CD8-positive, alpha-beta memory T cell (primary cell): ENCODE measurements at places on chromosomes 4 and X. TPM values are rescaled to one million over a fixed set of nuclear protein-coding genes. Genes with fewer than 3 reads are reported as not detected.

- DNase-seq = no peak
Measured at GRCh38 chr4:151004222-151004621, 10.9 kb downstream of the LRBA start.

- no peak for DNase-seq
Measured at GRCh38 chr4:174717828-174718227, 111.2 kb downstream of the GLRA3 start.

Gene PHKA1
- 5.0 TPM for total RNA-seq

DNA sequence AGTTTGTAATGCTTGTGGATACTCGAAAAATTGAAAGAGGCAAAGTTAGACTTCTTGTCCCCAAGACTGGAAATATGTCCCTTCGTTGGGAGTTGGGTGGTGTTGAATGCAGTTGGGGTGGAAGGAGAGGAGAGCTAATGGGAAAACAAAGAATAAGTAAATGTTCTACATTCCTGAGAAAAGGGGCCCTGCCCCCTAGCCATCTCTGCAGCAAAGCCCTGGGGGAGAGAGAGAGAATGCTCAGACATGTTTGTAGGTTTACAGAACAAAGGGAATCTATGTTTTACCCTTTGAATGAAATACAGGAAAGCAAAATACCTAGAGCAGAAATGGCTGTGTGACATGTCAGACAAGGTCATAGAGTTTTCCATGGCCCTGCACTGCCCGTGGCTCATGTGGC, 88.1 kb downstream of the RASL11B start:
- DNase-seq = no peak

- no peak for DNase-seq
Measured at GRCh38 chr4:53706422-53707032, 115.2 kb upstream of the LNX1 start.

Gene ASB9
- total RNA-seq = 0.18 TPM

- no peak for DNase-seq
Measured at GRCh38 chr4:88965053-88965452, 91.9 kb downstream of the FAM13A start.

Gene GPR119
- total RNA-seq = not detected

DNA sequence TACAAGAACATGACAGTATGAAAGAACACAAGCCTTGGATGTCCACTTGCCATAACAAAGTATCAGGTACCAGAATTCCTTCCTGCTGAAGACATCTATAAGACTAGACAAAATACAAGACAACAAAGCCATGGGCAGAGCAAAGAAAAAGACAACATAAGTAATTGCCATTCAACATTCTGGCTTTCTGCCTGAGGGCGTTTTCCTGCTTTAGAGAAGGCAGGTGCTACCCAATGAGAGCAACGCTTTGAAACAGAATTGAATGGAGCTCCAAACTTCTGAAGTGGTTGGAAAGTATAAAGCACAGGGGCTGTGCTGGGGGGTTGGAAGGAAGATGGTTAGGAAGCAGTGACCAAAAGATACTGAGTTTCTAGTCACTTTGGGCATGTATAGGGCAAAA, 30.1 kb downstream of the PDE5A start:
- no peak for DNase-seq

DNA sequence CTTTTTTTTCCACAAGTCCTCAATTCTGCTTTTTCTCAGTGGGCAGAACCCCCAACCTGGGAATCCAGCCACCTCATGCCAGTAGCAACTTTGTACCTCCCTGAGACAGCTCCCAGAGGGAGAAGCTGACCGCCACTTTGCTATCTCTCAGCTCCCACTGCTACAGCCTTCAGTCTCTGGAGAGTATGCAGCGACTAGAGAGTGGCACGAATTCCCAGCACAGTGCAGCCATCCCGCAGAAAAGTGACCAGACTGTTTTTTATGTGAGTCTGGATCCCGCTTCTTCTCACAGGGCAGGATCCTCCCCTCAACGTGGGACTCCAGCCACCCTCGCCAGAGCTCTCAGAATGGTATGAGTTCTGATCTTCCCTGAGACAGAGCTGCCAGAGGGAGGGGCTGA, 1234.6 kb downstream of the FAM133A start:
- no peak for DNase-seq

DNA sequence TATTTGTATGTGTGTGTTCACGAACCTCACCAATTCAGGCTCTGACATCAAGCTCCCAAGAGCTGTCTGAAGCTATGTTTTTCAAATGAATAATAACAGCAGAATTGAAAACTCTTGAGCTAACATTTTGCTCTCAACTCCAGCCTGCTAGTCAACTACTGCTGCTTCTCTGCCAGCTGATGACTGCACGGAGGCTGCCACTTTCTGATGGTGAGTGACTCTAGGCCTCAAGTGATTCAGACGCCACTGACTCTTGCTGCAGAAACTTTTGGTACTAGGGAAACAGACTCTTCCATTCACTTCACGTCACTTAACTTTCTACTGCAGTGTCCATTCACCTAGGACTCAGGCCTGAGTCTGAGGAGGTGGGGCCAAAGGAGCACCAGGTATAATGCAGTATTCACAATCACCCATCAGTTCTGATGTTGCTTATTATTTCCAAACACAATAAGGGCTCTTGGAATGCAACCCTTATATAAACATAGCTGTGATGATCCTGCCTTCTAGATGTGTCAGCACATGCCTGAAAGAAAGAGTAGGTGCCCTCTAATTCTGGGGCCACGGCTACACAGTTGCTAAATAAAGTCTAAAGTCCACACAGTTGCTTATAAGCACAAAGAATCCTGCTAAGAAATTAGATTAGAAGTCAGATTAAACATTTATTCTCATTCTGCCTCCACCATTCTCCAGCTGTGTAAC, 16.0 kb downstream of the PRDM8 start:
- no peak for DNase-seq

GRCh38 chrX:115952417-115953092, 218.0 kb upstream of the AGTR2 start:
- DNase-seq = no peak

Gene GPRIN3
- 15.6 TPM for total RNA-seq

Gene NEIL3
- 10.3 TPM for total RNA-seq

DNA sequence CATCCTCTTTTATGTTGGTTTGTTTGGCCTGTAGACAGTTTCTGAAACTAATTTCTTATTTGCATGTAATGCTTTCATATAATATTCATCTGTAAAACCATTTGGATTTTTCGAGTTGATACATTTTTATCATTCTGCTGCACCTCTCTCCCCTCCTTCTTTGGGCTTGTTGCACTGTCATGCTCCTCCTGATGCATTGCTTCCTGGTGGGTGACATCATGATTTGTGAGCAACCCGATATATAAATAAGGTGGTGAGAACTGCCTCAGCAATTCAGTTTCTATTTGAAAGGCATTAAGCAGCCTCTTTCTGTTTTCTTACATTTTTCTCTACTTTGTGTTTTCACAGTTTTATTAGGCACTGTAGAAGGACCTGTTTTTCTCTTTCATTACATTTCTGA, 515.7 kb downstream of the RPA4 start:
- DNase-seq = no peak

Gene GALNT7
- total RNA-seq = 18.0 TPM

GRCh38 chrX:46642145-46642544, 68.6 kb downstream of the CHST7 start:
- no peak for DNase-seq

GRCh38 chr4:122503214-122503613, 46.7 kb upstream of the IL2 start:
- DNase-seq = no peak

Gene STAP1
- 0.40 TPM for total RNA-seq

Gene VSIG4
- total RNA-seq = 0.68 TPM

DNA sequence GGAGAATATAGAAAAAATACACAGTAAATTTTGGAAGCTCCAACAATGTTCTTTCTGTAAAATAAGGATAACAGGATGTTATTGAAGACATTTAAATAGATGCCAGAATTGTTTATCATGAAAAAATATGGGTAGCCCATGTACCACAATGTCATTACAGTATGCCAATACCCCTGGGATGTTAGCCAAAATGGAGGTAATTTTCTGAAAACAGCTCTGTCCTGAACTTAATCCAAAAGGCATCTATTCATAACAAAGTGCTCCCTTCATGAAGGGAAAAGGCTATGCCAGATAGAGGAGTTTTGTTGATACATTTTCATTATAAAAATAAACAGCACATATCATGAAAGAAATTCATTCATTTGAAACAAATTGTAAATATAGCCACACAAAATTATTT, 1902.6 kb upstream of the AGA start:
- no peak for DNase-seq

- DNase-seq = no peak
Measured at GRCh38 chr4:129994715-129995114, 898.8 kb downstream of the C4orf33 start.

DNA sequence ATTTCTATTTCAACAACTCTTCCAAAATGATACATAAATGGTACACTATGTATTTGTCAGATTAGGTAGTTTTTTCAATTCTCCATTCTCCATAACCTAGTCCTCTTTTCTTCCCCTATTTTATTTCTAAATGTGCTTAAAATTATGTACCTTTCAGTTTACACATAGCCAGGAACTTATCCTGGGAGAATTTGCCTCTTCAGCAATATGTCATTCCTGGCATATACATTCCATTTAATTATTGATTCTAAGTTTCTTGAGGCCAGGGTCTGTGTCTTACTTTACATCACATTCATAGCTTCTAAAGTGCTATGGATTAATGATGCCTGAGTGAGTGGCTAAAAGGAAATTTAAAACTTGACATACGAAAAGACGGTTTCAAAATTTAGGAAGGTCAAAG, 199.8 kb downstream of the PDGFRA start:
- DNase-seq = no peak

Gene TMEM128
- 26.6 TPM for total RNA-seq

Gene SSX2
- total RNA-seq = not detected

Gene PAGE2
- total RNA-seq = not detected

GRCh38 chrX:65528705-65529340, 5.8 kb downstream of the LAS1L start:
- DNase-seq = peak; percentile 51

Gene PABPC1L2B
- total RNA-seq = not detected

- no peak for DNase-seq
Measured at GRCh38 chrX:38206036-38206435, 14.6 kb downstream of the SRPX start.

DNA sequence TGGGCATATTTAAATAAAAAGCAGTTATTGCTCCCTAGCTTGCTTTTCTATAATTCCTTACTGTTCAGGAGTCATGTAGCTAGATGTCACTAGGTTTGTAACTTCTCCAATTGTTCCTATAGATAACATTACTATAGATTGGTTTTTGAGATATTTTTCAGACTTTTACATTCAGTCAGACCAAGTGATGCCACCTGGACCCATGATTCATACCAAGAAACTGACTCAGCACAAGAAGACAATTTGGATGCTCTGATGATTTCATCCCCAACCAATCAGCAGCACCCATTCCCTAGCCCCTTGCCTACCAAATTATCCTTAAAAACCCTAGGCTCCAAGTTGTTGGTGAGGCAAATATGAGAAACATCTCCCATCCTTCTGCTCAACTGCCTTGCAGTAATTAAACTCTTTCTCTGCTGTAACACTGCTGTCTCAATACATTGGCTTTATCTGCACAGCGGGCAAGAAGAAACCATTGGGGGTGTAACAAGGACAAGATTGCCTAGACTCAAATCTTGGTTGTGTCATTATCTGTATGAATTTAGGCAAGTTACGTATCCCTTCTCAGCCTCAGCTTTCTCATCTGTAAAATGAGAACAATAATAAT, 11.8 kb upstream of the NEIL3 start:
- no peak for DNase-seq

Gene NAA11
- not detected for total RNA-seq

DNA sequence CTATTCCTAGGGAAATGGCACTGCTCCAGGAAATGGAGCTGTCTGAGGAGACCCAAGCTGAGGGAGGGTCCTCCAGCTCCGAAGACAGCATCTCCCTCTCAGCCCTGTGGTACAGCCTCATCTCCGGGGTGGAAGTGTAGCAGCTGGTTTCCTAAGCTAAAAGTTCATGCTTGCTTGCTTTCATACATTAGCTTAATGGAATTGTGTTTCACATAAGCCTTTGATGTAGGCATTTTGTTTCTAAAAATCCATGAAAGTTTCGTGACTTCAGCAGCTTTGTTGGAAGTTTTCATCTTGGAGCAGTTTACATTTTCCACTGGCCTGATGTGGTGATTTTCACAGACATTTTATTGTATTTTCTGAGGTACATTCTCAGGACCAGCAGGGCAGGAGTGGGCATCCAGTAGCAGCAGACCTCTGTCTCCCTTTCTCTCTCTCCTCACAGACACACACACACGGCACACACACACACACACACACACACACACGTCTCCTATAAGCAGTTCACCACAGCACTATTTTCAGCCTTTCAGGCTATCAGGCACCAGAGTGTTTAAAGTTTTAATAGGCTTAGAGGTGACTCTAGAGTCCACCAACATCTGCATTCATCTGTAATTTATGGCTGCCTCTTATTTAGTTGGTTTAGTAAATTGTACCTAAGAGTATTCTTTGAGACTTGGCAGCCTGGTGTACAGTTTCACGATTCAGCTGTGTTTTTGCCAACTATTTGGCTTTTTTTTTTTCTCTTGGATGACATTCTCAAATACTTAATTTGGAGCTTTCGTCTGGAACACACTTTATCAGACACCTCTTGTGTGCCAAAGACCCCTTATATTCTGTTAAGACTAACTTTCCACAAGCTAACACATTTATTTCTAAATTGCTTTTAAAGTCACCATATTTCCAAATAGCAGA, 225.8 kb upstream of the SFRP2 start:
- no peak for DNase-seq

- DNase-seq = peak; percentile 17
Measured at GRCh38 chr4:1266881-1267763, 18.2 kb upstream of the CTBP1 start.

Gene GAGE12G
- not detected for total RNA-seq

DNA sequence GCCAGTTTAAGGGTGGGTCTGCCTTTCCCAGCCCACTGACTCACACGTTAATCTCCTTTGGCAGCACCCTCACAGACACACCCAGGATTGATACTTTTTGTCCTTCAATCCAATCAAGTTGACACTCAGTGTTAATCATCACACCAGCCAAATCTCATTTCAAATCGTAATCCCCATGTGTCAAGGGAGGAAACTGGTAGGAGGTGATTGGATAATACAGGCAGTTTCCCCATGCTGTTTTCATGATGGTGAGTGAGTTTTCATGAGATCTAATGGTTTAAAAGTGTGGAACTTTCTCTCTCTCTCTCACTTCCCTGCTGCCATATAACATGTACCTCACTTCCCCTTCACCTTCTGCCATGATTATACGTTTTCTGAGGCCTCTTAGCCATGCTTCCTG, 647.2 kb upstream of the FRG1 start:
- DNase-seq = no peak

DNA sequence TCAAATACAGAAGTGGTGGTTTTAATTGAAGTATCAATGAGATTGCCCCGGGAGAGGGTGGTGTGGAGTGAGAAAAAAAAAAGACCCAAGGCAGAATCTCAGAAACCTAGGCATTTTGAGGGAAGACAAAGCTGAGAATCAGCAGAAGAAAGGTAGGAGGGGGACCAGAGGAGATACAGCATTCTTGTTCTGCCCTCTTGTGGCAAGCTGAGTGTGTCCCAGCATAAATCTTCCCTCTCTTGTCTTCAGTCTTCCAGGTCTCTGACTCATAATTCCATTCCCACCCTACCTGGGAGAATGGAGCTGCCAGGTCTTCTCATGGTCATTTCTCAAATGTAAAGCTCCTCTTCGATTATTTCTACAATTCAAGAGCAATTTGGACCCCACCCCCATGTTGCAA, 32.7 kb upstream of the MAGED1 start:
- no peak for DNase-seq

Gene YY2
- total RNA-seq = 2.0 TPM

Gene CXCL8
- total RNA-seq = 0.51 TPM

GRCh38 chr4:184215709-184216328, 1.9 kb downstream of the ENPP6 start:
- DNase-seq = no peak

Gene HSD17B13
- 0.22 TPM for total RNA-seq
